ENCODE measurements at places on chromosomes 4 and X.
A peak's percentile ranks its signal among the peaks of the same experiment; 100 is the strongest.

- DNase-seq, result no peak
Observed at GRCh38 chr4:141530627-141531026, 105.8 kb upstream of the IL15 start.

GRCh38 chrX:79630033-79631009, 263.2 kb upstream of the ITM2A start:
- peak; percentile 20 for DNase-seq

DNA sequence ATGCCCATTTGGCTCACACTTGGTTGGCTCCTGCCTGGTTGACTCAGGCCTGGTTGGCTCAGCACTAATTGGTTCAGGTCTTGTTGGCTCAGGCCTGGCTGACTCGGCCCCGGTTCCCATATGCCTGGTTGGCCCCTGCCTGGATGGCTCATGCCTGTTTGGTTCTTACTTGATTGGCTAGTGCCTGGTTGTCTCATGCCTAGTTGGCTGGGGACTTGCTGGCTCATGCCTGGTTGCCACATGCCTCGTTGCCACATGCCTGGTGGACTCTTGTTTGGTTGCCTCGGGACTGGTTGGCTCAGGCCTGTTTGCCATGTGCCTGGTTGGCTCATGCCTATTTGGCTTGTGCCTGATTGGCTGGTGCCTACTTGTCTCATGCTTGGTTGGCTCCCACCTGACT, 103.7 kb downstream of the APOOL start:
- no peak for DNase-seq

DNA sequence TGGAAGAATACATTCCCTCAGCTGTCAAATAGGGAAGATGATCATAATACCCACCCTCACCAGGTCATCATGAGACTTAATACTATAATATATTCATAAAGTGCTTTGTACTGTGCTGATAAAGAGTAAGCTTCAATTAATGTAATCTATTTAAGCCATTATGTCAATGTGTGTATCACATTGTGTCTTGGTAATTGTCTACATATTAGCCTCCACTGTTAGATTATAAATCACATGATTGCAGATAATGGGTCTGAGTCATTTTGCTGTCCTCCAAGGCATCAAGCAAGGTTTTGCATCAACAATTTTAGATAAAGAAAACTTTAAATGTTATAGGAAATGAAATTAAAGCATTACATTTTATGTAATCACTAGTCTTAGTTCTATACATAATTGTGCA, 45.2 kb upstream of the CEP135 start:
- DNase-seq, result no peak

GRCh38 chr4:57168982-57169381, 58.8 kb upstream of the IGFBP7 start:
- DNase-seq, result no peak

GRCh38 chr4:123577225-123577906, 180.8 kb downstream of the SPRY1 start:
- no peak for DNase-seq

DNA sequence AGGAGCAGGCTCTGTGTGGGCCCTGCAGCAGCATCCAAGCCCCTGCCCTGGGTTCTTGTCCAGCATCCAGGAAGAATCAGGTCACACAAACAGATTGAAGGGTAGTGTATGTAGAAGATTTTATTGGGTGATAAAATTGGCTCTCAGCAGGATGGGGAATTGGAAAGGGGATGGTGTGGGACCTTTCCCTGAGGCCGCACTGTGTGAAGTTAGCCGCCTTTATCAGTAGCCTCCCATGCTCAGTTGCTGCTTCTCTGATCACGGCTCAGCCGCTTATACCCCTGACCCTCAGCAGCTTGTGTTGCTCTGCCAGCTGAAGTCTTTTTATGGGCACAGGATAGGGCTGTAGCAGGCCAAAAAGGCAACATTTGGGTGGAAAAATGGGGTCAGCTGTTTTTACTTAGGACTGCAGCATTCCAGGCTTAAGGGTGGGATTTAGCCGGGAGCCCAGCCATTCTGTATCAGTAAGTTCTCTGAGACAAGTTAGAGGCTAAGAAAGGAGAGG, 35.2 kb upstream of the CCNG2 start:
- DNase-seq, result no peak

GRCh38 chr4:52107336-52107735, 56.2 kb downstream of the SPATA18 start:
- no peak for DNase-seq

DNA sequence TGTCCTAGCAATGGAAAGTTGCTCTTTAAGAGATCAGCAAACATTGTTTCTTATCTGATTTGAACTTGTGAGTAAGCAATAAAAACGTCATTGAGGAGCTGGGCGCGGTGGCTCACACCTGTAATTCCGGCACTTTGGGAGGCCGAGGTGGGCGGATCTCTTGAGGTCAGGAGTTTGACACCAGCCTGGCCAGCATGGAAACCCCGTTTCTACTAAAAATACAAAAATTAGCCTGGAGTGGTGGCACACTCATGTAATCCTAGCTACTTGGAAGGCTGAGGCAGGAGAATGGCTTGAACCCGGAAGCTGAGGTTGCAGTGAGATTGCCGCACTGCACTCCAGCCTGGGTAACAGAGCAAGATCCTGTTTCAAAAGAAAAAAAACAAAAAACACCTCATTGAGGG, 11.2 kb upstream of the PLAC8 start:
- DNase-seq, result peak; percentile 32

GRCh38 chr4:154954117-154954516, 173.0 kb downstream of the RBM46 start:
- no peak for DNase-seq

- no peak for DNase-seq
Observed at GRCh38 chrX:30304866-30305265, 4.3 kb downstream of the NR0B1 start.

Data from activated CD4-positive, alpha-beta T cell treated with anti-CD3 and anti-CD28 coated beads, Interleukin-2, Interleukin-4, amounts not matched to agents 100 ng/mL and 50 ng/mL, durations not matched to agents 16 hours and 8 hours (primary cell).